ENCODE measurements at places on chromosomes 4 and X. TPM values are rescaled to one million over a fixed set of nuclear protein-coding genes. Genes with fewer than 3 reads are reported as not detected.

Gene ASB12
- 24.5 TPM for polyA plus RNA-seq

DNA sequence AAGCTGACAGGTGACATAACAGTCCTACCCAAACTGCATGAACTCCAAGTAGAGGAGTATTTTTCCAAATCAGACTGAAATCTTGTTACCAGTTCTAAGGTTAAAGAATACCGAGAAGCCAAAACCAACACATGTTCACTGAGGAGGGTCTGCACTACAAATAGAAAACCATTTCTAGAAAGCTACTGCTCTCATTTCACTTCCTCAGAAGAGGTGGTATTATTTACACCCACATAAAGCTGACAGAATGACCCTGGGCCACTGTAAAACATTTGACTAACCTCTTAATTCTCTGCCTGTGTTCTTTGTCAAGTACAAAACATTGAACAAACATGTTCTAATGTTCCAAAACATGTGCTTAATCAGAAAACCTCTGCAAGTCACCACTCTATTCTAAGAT, 95.8 kb downstream of the IQCM start:
- no peak for DNase-seq

Gene USP51
- polyA plus RNA-seq = 4.0 TPM

- DNase-seq = no peak
Measured at GRCh38 chr4:141127884-141128283, 5.4 kb downstream of the RNF150 start.

- DNase-seq = no peak
Measured at GRCh38 chr4:172680691-172681090, 487.9 kb upstream of the GALNT7 start.

GRCh38 chr4:13129095-13129494, 355.0 kb downstream of the RAB28 start:
- DNase-seq = no peak

DNA sequence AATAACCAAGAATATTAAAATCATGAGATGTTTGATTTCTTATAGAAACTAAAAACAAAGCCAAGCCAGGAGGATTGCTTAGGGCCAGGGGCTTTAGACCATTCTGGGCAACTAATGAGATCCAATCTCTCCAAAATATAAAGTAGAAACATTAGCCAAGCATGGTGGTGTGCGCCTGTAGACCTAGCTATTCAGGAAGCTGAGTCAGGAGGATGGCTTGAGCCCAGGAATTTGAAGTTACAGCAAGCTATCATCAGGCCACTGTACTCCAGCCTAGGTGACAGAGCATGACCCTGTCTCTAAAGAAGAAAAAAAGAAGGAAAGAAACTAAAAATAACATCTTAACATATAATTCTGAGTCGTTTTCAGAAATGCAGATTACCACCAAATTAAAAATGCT, 96.7 kb downstream of the NAF1 start:
- no peak for DNase-seq

DNA sequence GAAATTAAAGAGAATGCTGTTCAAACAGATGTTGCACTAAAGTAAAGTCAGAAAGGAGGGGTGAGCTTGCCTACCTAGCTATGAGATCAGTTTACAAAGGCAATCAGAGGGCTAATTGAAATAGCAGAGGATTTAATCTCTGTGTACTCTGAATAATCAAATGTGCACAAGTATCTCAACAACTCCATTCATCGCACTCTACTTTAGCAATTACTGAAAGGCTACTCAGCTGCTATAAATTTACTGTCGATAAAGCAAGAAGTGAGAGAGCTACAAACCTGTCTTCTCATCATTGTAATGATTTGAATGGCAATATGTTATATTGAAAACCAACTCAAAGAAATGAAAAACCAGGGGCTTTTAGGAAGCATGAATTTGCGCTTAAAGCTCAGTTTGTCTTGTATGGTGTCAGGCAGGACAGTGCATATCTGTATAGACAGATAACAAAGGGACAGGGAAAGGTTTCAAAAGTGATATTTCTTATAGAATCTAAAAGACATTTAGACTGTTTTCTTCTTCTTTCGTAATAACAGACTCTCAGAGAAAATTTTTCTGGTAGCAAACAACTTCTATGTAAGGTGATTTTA, 34.8 kb downstream of the GC start:
- no peak for DNase-seq

Gene F8A3
- polyA plus RNA-seq = 3.9 TPM

- DNase-seq = no peak
Measured at GRCh38 chr4:7721984-7722551, 217.6 kb downstream of the AFAP1 start.

GRCh38 chr4:54764476-54764875, 106.7 kb downstream of the KIT start:
- no peak for DNase-seq

DNA sequence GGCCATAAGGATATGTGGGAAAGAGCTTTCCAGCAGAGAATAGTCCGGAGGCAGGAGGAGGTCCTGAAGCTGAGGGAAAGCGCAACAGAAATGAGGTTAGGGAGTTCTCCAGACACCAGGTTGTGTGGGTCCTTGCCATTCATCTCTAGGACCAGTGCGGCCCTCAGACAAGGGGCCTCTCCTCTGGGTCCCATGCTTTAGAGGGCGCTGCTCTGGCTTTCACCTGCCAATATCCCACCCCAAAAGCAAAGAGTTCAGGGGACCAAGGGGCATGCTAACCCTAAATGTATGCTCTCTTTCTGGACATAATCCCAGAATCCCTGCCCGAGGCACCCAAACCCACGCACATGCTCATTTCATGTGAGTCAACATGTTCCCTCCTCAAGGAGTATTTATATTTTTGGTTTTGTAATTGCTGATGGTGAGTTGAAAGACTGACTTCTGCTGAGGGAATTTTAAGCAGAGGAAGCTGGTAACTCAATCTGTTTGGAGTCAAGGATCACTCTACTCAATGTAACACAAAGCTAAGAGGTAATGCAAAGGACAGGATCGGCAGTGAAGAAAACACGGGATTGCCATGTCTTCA, 14.8 kb downstream of the RPL34 start:
- DNase-seq = no peak

- peak; percentile 13 for DNase-seq
Measured at GRCh38 chr4:64784125-64784524, 374.9 kb upstream of the TECRL start.

All from muscle of back (tissue), 13 donors.